Urinary bladder (tissue), 4 donors: ENCODE measurements at places on chromosomes 6 and 20. TPM values are rescaled to one million over a fixed set of nuclear protein-coding genes. Genes with fewer than 3 reads are reported as not detected.

The CTCFL gene
- total RNA-seq: not detected

The SLC52A3 gene
- total RNA-seq: 1.9 TPM

The PBOV1 gene
- total RNA-seq: not detected

The SLC22A16 gene
- total RNA-seq: 0.63 TPM

The LAMA2 gene
- total RNA-seq: 190 TPM

The PNLDC1 gene
- not detected for total RNA-seq

The SRPK1 gene
- total RNA-seq: 57.8 TPM

The PI16 gene
- total RNA-seq: 67.1 TPM

The PAX1 gene
- not detected for total RNA-seq

The CLIC5 gene
- total RNA-seq: 4.3 TPM

The CLPSL2 gene
- not detected for total RNA-seq

The FOXO3 gene
- 43.7 TPM for total RNA-seq

The MUCL3 gene
- not detected for total RNA-seq

The NR2E1 gene
- total RNA-seq: not detected

The C20orf144 gene
- total RNA-seq: not detected
